Endothelial cell of umbilical vein (primary cell): ENCODE measurements at places on chromosomes 5 and 9.
A peak's percentile ranks its signal among the peaks of the same experiment; 100 is the strongest.

DNA sequence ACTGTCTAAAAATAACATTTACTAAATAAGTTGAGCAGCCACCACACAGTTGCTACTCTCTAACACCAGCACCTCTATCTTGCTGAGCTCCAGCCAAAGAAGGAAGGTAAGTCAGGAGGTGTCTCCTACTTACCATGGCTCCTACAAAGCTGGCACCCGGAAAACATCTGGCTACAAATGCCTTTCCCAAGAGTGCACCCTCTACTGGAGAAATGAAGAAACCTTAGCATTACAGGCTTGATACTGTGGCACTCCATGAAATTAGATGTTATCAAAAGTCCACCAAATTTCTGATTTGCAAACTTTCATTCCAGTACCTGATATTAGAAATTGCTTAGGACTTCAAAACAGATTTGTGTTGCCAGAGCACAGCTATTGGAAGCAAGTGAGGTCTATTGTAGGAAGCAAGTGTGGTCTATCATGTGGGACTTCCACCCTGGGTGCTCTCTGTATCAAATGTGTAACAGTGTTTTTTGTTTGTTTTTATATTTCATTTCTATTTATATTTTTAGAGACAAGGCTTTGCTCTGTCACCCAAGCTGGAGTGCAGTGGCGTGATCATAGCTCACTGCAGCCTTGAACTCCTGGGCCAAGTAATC lies 25.7 kb upstream of the RFK start:
- H3K4me3 ChIP-seq = no peak overlapping the region
- peak; percentile 32 for DNase-seq
- H3K27ac ChIP-seq = no peak overlapping the region
- peaks cover 16% of the 10 kb centered on the region for H3K4me1 ChIP-seq
- H3K27me3 ChIP-seq = no peaks in the 10 kb centered on the region

- H3K27me3 ChIP-seq = no peaks in the 10 kb centered on the region
- no peaks in the 10 kb centered on the region for H3K36me3 ChIP-seq
These were observed 315.9 kb upstream of the RPS23 start for GRCh38 chr5:82594097-82594496.

DNA sequence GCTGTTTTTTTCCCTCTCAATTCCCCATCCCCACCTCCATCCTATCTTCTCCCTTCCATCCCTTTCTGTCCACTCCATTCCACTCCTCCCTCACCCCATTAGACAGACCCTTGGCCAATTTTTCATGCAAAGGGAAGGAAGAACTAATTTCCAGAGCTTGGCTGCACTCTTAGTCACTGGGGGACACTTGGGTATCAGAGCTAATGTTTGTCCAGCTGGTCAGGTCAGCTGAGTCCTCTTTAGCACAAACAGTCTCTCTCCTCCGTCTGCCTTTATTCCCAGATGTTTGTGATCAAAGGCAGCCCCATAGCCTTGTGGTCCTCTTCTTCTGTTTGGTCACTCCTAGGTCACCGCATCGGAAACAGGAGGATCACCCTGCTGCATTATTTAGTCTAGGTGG lies 148.5 kb downstream of the NMUR2 start:
- no peak overlapping the region for H3K27ac ChIP-seq
- H3K4me3 ChIP-seq = no peak overlapping the region
- H3K4me1 ChIP-seq = no peaks in the 10 kb centered on the region
- H3K36me3 ChIP-seq = no peaks in the 10 kb centered on the region
- no peak for DNase-seq
- no peaks in the 10 kb centered on the region for H3K27me3 ChIP-seq

DNA sequence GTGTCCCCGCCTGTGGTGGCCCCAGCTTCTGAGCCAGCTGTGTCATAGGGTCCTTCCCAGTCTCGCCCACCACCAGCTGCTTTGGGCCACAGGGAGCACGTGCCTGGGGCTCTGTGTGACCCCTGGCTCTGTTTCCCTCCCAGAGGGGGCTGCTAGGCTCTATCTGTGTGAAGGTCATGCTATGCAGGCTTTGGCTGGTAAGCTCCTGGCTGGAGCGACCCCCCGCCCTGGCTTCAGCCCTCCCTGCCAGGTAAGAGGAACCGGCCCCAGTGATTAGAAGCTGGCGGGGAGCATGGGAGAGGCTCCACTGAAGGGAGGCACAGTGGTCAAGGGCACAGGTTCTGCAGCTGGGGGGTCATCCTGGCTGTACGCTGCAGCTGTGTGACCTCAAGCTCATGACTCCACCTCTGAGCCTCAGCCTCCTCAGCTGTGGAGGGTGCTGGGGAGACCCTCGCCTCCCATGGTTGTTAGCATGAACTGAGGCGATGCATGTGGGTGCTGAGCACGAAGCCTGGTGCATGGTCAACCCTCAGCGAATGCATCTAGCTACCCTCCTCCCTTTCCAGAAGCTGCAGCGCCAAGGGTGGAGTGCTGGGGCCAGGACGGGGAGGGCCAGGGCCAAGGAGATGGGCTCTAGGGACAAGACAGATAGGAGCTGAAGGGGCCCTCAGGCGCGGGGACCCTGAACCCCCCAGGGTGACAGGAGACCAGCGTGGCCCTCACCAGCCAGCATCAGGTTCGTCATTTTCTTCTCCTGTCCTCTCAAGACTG lies 163.8 kb upstream of the MVB12B start:
- H3K27me3 ChIP-seq = no peaks in the 10 kb centered on the region
- no peaks in the 10 kb centered on the region for H3K4me1 ChIP-seq
- H3K27ac ChIP-seq = no peak overlapping the region
- no peak for DNase-seq
- H3K36me3 ChIP-seq = no peaks in the 10 kb centered on the region
- H3K4me3 ChIP-seq = no peak overlapping the region

GRCh38 chr5:57727591-57727990 lies 245.0 kb upstream of the ACTBL2 start:
- no peak overlapping the region for H3K27ac ChIP-seq
- no peaks in the 10 kb centered on the region for H3K27me3 ChIP-seq
- DNase-seq = no peak
- no peaks in the 10 kb centered on the region for H3K4me1 ChIP-seq
- H3K4me3 ChIP-seq = no peak overlapping the region

DNA sequence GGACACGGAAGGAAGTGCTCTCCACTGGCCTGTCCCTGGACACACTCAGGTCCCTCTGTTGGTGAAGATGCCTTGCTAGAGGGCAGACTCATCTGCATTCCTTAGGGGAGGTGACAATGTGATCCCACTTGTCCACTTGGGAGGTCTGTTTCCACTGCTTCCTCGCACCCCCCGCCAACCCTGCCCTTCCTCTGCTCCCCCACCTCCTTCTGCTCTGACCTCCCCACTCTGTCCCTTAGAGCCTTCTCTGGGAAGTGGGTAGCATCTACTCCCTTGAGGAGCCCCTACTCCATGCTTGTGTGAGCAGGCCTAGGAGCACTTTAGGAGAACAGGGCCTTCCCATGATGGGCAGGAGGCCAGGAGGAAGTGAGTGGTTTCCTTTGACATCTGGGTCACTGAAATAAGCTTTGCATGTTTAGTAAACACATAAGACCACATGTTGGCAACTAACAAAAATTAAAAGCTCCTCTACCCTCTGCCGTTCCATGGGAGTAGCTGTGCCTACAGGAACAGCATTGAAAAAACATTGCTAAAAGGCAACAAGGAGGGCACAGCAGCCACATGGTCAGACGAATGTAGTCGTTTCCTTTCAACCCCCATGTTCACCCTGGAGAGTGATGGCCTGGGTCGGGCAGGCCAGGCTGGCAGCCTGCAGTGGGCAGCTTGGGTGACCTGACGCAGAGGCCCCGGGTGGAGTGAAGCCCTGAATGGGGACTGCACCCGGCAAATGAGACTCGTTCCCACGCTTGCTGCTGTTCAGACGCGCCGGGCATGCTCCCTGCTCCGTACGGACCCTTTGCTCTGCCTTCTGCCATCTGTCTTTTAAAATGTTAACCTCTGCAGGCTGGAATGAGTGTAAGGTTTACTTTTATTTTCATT lies 634.0 kb downstream of the IRX1 start:
- H3K4me1 ChIP-seq = no peaks in the 10 kb centered on the region
- no peak for DNase-seq
- H3K36me3 ChIP-seq = no peaks in the 10 kb centered on the region
- H3K27me3 ChIP-seq = no peaks in the 10 kb centered on the region
- no peak overlapping the region for H3K27ac ChIP-seq

- peaks cover 28% of the 10 kb centered on the region for H3K4me1 ChIP-seq
- no peaks in the 10 kb centered on the region for H3K27me3 ChIP-seq
- no peaks in the 10 kb centered on the region for H3K36me3 ChIP-seq
- no peak overlapping the region for H3K4me3 ChIP-seq
- H3K27ac ChIP-seq = peak overlapping the region; percentile 96
- peak; percentile 44 for DNase-seq
These were observed 7.1 kb upstream of the KLF9 start for GRCh38 chr9:70421272-70422180.

- no peak for DNase-seq
- H3K36me3 ChIP-seq = no peaks in the 10 kb centered on the region
- H3K27me3 ChIP-seq = no peaks in the 10 kb centered on the region
- H3K4me1 ChIP-seq = no peaks in the 10 kb centered on the region
- H3K27ac ChIP-seq = no peak overlapping the region
- H3K4me3 ChIP-seq = no peak overlapping the region
These were observed 478.5 kb downstream of the PTPRD start for GRCh38 chr9:10134266-10134665.

DNA sequence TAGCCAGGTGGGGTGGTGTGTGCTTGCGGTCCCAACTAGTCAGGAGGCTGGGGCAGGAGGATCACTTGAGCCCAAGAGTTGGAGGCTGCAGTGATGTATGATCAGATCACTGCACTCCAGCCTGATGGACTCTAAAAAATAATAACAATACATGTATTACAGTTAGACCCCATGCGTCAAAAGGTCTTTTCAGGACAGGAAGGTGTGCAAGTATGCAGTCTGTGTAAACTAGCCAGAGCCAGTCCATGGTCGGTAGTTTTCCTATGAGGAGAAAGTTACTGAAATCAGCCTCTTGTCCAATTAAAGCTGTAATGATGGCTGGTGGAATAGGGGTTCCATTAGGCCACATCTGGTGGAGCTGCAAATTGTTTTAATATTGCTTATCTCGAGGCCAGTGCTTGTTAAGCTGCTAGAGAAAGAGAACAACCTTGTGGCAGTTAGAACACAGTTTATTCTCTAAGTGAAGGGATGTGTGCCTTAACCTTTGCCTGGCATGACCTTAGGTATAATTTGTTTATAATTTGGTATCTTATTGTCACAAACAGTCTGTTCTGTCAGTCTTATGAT lies 1.5 kb upstream of the STOM start:
- no peaks in the 10 kb centered on the region for H3K27me3 ChIP-seq
- no peak overlapping the region for H3K27ac ChIP-seq
- no peak for DNase-seq
- peaks cover 25% of the 10 kb centered on the region for H3K4me1 ChIP-seq

- no peaks in the 10 kb centered on the region for H3K36me3 ChIP-seq
- DNase-seq = peak; percentile 53
- H3K4me3 ChIP-seq = no peak overlapping the region
- no peak overlapping the region for H3K27ac ChIP-seq
These were observed 232.3 kb upstream of the TBCA start for GRCh38 chr5:78008356-78008967.

DNA sequence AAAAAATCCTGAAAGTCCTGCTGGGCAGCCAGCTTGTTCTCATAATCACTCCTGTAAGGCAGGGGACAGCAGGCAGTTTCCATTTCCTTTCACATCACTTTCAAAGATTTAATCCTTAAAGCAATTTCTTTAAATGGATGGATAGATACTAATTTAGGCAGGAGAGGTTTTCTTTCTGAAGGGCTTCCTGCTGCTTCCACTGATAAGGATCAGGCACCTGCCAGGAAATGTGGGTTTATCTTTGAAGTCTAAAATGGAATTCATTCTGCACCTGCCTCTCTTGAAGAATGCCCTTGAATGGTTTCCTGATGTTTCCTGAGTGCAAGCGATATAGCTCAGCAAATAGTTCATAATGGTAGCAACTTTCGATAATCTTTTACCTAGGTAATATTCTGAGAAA lies 64.5 kb downstream of the STARD4 start:
- H3K36me3 ChIP-seq = no peaks in the 10 kb centered on the region
- no peaks in the 10 kb centered on the region for H3K4me1 ChIP-seq
- H3K4me3 ChIP-seq = no peak overlapping the region
- no peak overlapping the region for H3K27ac ChIP-seq
- H3K27me3 ChIP-seq = no peaks in the 10 kb centered on the region
- peak; percentile 10 for DNase-seq

DNA sequence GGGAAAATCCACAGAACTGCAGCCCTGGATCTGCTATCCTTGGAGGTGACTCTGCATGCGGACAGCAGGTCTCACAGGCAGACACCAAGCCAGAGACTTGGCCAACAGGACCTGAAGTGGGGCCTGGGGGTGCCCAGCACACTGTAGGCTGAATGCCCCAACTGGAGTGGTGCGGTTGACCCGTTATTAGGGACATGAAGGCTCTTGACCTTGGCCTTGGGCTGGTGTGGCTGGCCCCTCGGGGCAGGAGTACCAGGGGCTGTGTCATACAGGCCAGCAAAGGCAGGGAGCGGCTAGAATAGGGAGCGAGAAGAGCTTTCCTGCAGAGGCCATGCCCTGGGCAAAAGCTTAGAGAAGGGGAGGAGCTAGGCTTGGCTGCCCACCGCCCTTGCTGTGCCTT lies 153.2 kb upstream of the MVB12B start:
- H3K4me3 ChIP-seq = no peak overlapping the region
- no peaks in the 10 kb centered on the region for H3K36me3 ChIP-seq
- no peak for DNase-seq
- H3K27me3 ChIP-seq = peaks cover 14% of the 10 kb centered on the region

DNA sequence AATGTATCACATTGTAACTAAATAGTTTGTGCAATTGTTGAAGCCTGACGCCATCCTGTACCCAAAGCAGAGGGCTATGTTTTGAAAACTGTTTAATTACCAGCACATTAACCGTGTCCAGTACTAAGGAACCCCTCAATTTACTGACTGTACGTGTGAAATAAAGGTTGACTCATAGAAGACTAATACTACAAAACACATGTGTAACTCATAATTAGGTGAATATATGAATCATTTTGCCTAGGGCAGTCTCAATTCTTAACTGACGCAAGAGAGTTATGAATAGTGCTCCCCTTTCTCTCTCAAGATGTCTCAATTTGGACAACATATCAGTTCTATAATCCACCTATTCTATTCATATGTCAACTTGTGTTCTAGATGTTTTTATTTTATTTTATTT lies 558.4 kb downstream of the PRDM9 start:
- no peak for DNase-seq
- H3K27me3 ChIP-seq = no peaks in the 10 kb centered on the region
- no peak overlapping the region for H3K27ac ChIP-seq
- no peaks in the 10 kb centered on the region for H3K36me3 ChIP-seq
- no peaks in the 10 kb centered on the region for H3K4me1 ChIP-seq
- no peak overlapping the region for H3K4me3 ChIP-seq

- DNase-seq = peak; percentile 72
- peaks cover 6% of the 10 kb centered on the region for H3K4me1 ChIP-seq
- no peaks in the 10 kb centered on the region for H3K27me3 ChIP-seq
- no peak overlapping the region for H3K4me3 ChIP-seq
These were observed 33.1 kb downstream of the APTX start for GRCh38 chr9:32968101-32969011.
